ENCODE measurements at places on chromosomes 5 and 9.
A peak's percentile ranks its signal among the peaks of the same experiment; 100 is the strongest.

GRCh38 chr5:164277720-164278119 lies 772.3 kb downstream of the MAT2B start:
- DNase-seq: no peak

GRCh38 chr9:31807574-31808256 lies 576.7 kb upstream of the ACO1 start:
- DNase-seq: no peak

DNA sequence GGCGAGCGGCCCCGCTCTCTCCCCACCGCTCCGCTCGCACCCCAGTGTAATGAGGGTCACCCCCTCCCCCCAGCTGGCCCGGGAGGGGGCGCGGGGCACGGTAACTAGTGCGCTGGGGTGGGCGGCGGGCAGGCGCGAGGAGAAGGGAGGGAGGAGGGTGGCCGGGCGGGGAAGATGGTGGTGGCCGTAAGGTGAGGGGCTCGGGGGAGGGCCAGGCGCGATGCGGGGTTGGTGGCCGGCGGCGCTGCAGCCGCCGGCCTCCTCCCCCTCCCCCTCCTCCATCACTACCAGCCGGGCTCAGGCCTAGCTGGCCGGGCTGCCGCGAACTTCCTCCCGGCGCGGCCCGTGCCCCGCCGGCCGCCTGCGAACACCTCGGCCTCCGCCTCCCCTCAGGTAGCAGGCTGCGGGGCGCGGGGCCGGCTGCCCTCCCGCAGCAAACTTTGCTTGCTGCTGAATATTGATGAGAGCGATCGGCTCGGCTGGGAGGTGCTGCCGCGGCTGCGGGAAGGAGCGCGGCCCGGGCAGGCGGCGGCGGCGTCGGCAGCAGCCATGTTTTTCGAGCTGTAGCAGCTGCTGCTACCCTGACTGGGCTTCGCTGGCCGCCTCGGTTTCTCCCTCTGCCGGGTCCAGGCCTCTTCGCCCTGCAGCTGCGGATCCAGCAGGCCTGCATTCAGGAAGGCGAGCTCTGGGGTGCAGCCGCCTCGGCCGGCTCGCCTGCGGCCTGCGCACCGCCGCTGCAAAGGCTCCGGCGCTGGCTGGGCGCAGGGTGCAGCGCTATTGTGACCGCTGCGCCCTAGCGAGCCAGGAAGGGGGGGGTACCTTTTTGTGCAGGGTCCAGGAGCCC lies 502 bp downstream of the NSD1 start:
- peak; percentile 64 for DNase-seq

DNA sequence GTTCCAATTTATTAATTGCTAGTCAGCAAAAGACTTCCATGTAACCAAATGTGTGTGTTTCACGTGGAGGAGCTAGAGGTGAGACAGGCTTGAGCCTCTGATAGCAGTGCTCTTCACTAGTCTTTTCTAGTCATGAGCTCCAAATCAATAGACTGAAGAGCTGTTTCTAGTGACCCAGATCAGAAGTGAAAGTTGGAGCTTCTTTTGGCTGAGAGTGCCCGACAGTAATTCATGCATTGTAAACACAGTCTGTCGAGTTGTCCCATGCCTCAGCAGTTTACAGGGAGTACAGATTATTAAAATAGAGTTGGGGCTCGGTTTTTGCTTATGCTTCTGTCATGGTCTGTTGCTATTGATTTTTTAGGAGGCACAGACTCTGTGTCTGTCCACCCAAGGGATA lies 793.1 kb downstream of the DTWD2 start:
- no peak for DNase-seq
